ENCODE measurements at places on chromosomes 2 and 18. TPM values are rescaled to one million over a fixed set of nuclear protein-coding genes. Genes with fewer than 3 reads are reported as not detected.

DNA sequence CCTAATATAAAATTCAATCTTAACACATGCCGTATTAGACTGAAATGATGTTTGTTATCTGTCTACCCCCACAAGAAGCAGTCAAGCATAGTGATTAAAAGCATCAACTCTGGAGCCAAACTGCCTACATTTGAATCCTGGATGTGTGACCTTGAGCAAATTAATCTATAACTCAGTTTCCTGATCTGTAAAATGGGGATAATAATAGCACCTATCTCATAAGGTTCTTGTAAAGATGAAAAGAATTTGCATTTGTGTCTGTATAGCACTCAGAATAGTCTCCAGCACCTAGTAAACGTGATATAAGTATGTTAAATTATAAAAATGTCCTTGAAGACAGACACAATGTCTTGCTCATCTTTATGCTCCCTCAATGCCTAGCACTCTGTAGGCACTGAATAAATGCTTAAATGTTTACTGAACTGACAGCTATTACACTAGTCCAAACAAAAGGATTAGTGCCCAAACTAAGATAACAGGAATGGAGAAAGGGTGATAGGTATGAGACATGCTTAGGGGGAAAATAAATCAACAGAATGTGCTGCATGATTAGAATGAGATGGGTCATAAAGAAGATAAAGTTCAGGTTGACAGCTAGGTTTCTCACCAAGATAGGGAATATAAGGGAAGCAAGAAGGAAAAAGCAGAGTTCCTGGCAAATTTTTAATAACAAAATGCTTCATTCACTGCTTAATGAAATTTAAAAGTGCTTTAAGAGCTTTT lies 180.6 kb downstream of the ATAD2B start:
- no peak for DNase-seq
- H3K4me1 ChIP-seq = peaks cover 3% of the 10 kb centered on the region
- H3K27me3 ChIP-seq = no peaks in the 10 kb centered on the region
- peaks cover 6% of the 10 kb centered on the region for H3K36me3 ChIP-seq

GKN1 gene
- not detected for total RNA-seq

- H3K27me3 ChIP-seq = no peaks in the 10 kb centered on the region
- H3K4me3 ChIP-seq = no peak overlapping the region
- no peak for DNase-seq
Observed at GRCh38 chr2:60066096-60066839, 487.2 kb downstream of the BCL11A start.

- DNase-seq = no peak
- H3K27me3 ChIP-seq = no peaks in the 10 kb centered on the region
- no peaks in the 10 kb centered on the region for H3K4me1 ChIP-seq
- H3K4me3 ChIP-seq = no peak overlapping the region
- H3K36me3 ChIP-seq = no peaks in the 10 kb centered on the region
- H3K27ac ChIP-seq = no peak overlapping the region
Observed at GRCh38 chr2:155125585-155126230, 427.2 kb downstream of the KCNJ3 start.

DNA sequence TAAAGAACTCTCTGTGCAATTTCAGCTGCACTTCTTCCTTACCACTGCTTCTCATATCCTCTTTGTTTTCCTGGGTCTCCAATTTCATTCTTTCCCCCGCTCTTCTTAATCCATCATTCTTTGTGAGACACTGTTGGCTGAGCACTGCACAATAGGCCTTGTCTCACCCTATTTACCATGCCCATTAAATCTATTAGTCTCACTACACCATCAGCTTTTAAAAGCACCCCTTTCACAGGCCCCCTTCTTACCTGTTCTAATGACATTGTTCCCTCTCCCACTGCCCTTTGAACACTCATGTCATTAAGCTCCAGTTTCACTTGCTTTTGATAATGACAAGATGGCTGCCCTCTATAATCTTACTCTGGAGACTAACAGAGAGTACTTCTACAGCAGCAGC lies 404.1 kb upstream of the ACVR2A start:
- no peaks in the 10 kb centered on the region for H3K36me3 ChIP-seq
- H3K27ac ChIP-seq = no peak overlapping the region
- no peak for DNase-seq
- H3K27me3 ChIP-seq = no peaks in the 10 kb centered on the region
- H3K4me1 ChIP-seq = peaks cover 9% of the 10 kb centered on the region

GRCh38 chr2:17313261-17313660 lies 205.0 kb downstream of the RAD51AP2 start:
- H3K36me3 ChIP-seq = no peaks in the 10 kb centered on the region
- H3K4me3 ChIP-seq = no peak overlapping the region
- H3K4me1 ChIP-seq = no peaks in the 10 kb centered on the region
- no peaks in the 10 kb centered on the region for H3K27me3 ChIP-seq
- H3K27ac ChIP-seq = no peak overlapping the region
- no peak for DNase-seq

DNA sequence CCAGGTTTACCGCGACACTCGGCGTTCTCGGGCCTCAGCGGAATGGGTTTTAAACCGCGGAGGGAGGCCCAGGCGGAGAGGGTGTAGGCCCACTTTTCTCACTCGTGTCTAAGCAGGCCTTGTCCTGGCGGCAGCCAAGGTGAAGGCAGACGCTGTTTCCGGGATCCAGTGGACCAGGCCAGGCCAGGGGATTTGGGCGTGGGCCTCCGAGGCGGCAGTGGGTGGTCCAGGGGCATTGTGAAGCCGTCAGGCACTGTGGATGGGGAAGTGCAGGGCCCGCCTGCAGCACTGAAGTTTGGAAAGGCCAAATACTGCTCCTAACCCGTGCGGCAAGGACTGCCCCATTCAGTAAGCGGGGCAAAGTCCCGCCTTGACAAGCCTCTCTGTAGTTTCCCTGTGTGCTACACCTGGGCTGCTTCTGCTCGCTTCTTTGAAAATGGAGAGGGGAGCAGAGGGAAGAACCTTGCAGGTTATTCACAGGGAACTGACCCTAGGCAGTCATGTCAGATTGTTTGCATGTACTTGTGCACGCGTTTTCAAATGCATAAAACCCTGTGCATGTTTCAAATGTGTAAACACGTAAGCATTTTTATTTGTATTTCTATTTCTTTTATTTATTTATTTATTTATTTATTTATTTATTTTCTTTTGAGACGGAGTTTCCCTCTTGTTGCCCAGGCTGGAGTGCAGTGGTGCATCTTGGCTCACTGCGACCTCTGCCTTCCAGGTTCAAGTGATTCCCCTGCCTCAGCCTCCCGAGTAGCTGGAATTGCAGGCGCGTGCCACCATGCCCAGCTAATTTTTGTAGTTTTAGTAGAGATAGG lies 7.5 kb upstream of the DLX2 start:
- H3K27ac ChIP-seq = no peak overlapping the region
- peaks cover 15% of the 10 kb centered on the region for H3K4me1 ChIP-seq
- peaks cover 8% of the 10 kb centered on the region for H3K27me3 ChIP-seq

DNA sequence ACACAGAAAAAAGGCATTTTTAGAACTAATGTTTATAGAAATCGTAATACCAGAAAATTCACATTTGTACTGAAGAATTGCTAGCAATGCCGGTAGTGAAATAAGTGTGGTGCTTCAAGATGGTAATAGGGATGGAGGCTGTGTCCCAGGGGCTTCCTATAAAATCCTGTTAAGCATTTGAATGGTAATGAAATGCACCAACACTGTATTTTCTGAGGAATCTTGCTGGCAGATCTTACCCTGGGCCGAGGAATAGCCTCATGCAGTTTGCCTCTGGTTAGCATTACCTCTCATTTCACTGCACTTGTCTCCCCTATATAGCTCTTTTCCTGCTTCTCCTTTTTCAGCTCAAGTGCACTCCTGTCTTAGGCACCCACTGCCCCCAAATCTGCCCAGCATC lies 501.6 kb upstream of the NRP2 start:
- no peaks in the 10 kb centered on the region for H3K4me1 ChIP-seq
- no peaks in the 10 kb centered on the region for H3K36me3 ChIP-seq
- no peaks in the 10 kb centered on the region for H3K27me3 ChIP-seq
- H3K4me3 ChIP-seq = no peak overlapping the region
- H3K27ac ChIP-seq = no peak overlapping the region

PDE11A gene
- total RNA-seq = 5.9 TPM

PROC gene
- total RNA-seq = 150 TPM

GRCh38 chr2:8169443-8169842 lies 512.4 kb upstream of the ID2 start:
- DNase-seq = no peak
- H3K4me1 ChIP-seq = no peaks in the 10 kb centered on the region
- H3K27ac ChIP-seq = no peak overlapping the region
- H3K4me3 ChIP-seq = no peak overlapping the region
- no peaks in the 10 kb centered on the region for H3K36me3 ChIP-seq
- no peaks in the 10 kb centered on the region for H3K27me3 ChIP-seq

DNA sequence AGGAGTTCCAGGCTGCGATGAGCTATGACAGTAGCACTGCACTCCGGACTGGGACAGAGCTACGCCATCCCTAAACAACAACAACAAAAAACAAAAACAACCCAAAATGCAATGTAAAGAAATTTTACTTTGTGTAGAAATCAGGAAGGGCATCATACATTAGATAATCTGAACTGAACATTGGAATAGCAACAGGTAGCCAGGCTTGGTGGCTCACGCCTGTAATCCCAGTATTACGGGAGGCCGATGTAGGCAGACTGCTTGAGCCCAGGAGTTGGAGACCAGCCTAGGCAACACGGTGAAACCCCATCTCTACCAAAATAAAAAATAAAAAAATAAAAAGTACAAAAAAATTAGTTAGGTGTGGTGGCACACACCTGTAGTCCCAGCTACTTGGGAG lies 2.1 kb upstream of the PNO1 start:
- no peaks in the 10 kb centered on the region for H3K27me3 ChIP-seq
- no peak overlapping the region for H3K4me3 ChIP-seq
- H3K27ac ChIP-seq = no peak overlapping the region
- H3K36me3 ChIP-seq = peaks cover 1% of the 10 kb centered on the region
- peaks cover 23% of the 10 kb centered on the region for H3K4me1 ChIP-seq
- no peak for DNase-seq

TMEM150A gene
- 13.1 TPM for total RNA-seq

GEN1 gene
- 9.6 TPM for total RNA-seq

DNA sequence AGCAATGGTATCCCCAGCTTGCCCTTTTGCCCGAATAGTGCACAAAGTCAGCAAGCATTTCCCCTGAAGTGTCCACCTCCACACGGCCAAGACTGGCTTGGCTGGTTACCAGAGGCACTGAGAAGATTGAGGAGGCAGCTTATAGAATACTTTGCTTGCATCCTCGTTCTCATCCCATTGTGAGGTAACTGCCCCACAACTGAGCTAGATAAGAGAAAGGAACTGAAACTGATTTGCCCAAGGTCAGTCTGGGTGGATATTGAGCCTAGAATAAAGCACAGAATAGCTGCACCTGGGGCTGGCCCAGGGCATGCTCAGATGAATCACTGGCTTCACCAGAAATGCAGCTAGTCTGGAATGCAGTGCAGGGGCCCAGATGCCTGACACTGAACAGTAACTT lies 32.7 kb upstream of the MAP4K3 start:
- peaks cover 2% of the 10 kb centered on the region for H3K36me3 ChIP-seq
- H3K27ac ChIP-seq = no peak overlapping the region
- no peak overlapping the region for H3K4me3 ChIP-seq

DNA sequence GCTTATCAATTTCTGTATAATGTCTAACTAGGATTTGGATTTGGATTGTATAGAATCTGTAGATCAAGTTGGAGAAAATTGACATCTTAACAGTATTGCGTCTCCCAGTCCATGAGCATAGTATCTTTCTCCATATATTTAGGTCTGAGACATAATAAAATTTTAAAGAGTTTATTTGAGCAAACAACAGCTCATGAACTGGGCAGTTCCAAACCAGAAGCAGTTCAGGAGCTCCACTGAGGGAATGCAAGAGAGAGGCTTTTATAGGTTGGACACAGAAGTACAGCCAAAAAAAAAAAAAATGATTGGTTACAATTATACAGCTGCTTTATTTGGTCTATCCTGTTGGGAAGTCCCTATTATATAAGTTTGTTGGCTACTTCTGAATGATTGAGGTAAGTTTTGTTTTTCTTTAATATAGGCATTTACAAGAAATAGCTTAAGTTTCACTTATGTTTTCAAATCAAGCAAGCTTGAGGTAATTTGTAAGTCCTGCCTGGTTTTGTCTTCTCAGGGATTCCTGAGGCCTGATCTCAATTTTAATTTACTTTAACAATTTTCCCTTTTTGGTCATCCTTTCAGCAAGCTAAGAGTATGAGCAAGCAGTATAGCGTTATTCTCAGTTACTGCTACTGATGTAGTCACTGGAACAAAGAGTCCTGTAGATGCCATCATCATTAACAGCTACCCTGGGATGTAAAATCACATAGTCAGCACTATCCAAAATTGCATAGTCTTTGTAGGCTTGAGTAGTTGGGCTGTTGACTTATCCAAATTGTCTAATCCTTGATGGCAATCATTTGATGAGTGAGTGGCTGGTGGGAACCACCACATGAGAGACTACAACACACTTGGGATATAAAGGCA lies 27.5 kb upstream of the RUFY4 start:
- no peaks in the 10 kb centered on the region for H3K4me1 ChIP-seq
- H3K36me3 ChIP-seq = no peaks in the 10 kb centered on the region
- DNase-seq = no peak

DNA sequence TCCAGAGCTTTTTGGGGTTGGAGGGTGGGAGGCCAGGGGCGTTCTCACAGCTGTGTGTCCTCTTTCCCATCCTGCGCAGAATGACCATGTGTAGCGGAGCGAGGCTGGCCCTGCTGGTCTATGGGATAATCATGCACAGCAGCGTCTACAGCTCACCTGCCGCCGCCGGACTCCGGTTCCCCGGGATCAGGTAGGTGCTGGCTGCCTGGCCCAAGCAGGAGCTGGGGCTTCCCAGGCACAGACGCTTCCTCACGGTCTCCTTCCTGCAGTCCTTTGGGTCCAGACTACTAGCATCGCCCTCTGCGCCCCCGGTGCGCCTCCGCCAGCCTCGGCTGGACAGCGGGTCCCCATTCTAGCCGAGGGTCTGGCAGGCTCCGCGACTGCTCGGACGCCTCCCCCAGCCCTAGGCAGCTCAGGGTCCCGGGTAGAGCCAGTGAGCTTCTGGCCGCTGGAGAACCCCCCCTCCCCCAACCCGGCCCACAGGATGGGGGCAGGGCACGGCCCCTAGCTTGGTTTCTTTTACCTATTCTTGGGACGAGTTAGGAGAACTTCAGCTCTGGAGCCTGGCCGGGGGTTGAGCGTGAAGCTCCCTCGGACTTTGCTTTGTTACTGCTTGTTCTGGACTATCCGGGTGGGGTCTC lies 756 bp downstream of the ADCYAP1 start:
- no peak overlapping the region for H3K4me3 ChIP-seq
- H3K27ac ChIP-seq = no peak overlapping the region
- peaks cover 16% of the 10 kb centered on the region for H3K4me1 ChIP-seq

CCDC141 gene
- 0.37 TPM for total RNA-seq

GRCh38 chr2:106115250-106115649 lies 78.9 kb downstream of the UXS1 start:
- no peak for DNase-seq
- H3K36me3 ChIP-seq = peaks cover 3% of the 10 kb centered on the region
- H3K4me3 ChIP-seq = no peak overlapping the region
- no peak overlapping the region for H3K27ac ChIP-seq

FHL2 gene
- total RNA-seq = 4.7 TPM

DNAH6 gene
- total RNA-seq = 0.47 TPM

All from liver (tissue), 10 donors.